NCI-H1092 (cell line): ENCODE measurements at places on chromosomes 13 and 19.

GRCh38 chr13:99614465-99614885 lies 113.2 kb downstream of the TM9SF2 start:
- DNase-seq: no peak

DNA sequence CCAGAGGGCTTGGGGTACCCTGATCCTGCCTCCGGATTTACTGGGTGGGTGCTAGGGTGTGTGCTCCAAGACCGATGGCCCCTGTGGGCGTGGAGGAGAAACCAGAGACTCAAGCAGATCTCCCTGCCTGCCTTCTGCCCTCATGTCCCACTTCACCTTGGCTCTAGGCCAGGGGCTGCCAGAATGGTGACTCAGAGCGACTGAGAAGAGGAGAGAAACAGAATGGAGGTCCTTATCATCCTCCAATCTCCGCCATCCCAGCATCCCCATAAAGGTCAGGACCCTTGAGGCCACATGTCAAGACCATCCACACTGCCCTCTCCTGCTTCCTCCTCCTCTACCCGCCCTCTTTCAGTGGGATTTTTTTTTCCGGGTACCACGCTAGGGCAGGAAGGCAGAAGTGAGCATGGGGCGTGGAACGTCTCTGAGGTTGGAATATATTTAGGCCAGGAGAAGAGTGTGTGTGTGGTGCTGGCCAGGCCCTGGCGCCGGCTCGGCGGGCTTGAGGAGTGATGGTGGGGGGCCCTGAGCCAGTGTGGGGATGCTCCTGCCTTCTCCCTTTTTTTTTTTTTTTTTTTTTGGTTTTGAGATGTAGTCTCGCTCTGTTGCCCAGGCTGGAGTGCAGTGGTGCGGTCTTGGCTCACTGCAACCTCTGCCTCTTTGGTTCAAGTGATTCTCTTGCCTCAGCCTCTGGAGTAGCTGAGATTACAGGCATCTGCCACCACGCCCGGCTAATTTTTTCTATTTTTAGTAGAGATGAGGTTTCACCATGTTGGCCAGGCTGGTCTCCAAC lies 22.3 kb downstream of the IER2 start:
- peak; percentile 11 for DNase-seq

GRCh38 chr13:45851171-45851921 lies at the start of gene SIAH3:
SIAH3 (minus strand) TSS chr13:45851753; CDS start chr13:45851629, 124 bp downstream.
- DNase-seq: peak; percentile 43

DNA sequence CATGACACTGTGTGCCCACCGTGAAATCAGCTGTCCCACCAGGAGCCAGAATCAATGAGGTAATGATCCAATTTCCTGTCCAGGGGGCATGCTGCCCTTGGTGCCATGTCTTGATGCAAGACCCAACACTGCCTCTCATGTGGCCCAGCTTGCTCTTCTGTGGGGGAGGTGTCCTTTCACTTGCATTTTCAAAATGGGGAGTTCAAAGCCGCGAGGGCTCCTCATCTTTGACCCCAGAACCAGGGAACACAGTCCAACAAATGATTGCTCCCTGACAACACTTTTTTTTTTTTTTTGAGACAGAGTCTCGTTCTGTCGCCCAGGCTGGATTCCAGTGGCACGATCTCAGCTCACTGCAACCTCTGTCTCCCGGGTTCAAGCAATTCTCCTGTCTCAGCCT lies 64.1 kb downstream of the FGF9 start:
- no peak for DNase-seq

DNA sequence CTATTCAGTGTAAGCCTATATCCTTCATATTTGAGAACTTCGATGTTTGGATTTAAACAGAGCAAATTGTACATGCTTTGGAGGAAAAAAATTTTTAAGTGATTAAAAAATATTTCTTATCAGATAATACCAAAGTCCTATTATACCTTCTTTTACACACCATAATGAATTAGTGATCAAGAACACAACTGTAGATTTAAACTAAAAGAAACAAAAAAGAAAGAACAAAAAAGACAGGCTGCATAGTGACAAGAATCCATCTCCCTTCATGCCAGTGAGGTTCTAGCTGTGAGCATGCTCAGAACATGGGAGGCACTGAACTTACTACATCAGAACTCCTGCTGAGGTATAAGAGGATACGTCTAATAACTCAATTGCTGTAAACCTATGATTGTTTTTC lies at the start of gene RXFP2:
Gene RXFP2 (plus strand): TSS at position 301 of the 400 bp plus-strand sequence. CDS start 87 bp downstream, at position 388.
- DNase-seq: no peak

GRCh38 chr13:100128373-100128772 lies 39.5 kb downstream of the PCCA start:
- DNase-seq: no peak

GRCh38 chr19:17209126-17210036 lies 5.8 kb upstream of the USE1 start:
- DNase-seq: no peak

DNA sequence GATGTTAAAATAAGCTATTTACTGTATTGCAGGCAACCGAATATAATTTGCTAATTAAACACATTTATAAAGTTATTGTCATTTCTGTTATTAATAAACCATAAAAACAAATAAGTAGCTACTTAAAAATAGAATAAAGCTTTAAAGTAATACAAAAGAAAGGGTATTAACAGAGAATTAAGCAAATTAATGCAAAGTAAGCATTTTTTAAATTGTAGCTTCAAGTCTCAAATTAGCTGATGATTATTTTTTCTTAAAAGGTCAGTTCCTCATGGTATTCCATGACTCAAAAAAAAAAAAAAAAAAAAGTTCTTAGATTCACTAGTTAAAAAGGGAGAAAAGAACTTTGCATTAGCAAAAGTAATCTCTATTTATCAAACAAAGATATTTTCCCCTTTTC lies 292.5 kb downstream of the SLITRK1 start:
- DNase-seq: no peak

- no peak for DNase-seq
Observed at GRCh38 chr13:33087091-33087490, 70.9 kb downstream of the KL start.

DNA sequence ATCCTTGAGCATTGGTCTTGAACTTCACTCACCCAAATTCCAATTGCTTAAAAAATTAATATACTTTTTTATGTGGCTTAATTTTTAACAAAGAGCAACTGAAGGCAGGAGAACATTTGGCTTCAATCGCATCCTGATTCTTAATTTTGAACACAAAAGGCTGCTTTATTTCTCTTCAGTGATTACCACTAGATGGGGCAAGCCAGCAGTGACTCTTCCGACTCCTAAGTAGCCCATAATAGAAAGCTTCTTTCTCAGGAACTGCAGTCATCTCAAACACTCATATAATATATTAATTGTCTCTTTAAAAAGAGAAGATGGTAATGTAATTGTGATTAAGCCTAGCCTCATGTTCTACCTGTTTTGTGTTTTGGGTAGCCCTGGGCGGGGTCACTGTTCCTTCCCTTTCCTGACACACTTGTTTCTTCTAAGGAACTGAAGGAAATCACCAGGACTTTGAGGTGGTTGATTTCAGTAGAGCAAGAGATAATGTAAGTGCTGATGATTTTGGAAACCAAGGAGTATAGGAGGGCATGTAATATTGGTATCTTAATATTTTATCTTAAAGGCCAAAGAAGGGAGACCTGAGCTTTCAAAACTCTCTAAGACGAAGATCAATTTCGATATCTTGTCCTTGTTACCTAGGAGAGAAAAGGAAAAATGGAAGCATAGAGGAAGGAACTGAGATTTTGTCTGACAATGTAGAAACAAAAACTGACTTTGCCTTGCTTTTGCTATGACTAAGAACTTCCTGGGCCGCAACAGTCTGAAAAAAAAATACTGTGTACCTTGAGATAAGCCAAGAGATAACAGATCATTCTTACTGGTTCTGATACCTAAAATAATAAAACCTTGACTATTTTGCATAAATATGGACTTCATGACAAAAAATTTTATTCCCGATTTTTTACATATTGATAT lies 73.1 kb downstream of the TNFSF13B start:
- DNase-seq: peak; percentile 5

GRCh38 chr13:98420554-98421175 lies 156.2 kb downstream of the STK24 start:
- no peak for DNase-seq

DNA sequence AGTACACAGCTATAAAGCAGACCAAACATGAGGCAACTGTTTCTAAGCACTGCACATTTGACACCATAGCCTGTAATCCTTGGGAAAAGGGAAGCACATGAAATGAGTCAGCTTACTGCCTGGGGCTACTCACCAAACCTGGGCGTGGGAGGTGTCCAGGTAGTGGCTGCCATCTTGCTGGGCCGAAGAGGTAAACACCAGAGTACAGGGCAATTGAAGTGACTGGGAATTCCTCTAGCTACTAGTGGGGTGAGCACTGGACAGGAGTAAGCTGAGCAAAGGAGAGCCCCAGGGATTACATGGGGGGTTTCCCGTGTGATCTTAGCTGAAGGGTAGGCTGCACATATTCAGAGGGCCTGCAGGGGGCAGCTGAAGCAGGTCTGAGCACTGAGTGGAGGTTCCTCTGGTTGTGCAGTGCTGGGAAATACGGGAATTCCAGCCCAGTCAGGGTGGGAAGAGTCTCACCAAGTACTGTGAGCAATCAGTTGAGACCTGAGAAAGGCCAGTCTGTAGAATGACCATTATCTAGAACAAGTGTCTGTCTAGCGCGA lies 140.5 kb downstream of the SLC7A1 start:
- no peak for DNase-seq

GRCh38 chr13:32902874-32903273 lies 113.3 kb upstream of the KL start:
- no peak for DNase-seq

- DNase-seq: no peak
Observed at GRCh38 chr19:51627491-51628138, 2.6 kb downstream of the SIGLEC5 start.

DNA sequence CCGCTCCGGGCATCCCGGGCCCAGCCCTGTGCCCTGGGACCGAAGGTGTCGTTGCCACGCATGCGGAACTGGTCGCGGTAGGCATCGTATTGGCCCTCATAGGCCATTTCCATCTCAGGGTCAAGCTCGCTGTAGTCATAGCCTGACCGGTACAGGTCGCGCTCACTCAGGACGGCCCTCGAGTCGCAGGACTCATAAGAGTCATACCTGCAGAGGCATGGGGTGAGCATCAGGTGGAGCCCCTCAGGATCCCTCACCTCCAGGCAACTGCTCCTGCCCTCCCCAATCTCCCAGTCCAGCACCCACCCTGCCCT lies 17.4 kb downstream of the AKAP8L start:
- no peak for DNase-seq

GRCh38 chr13:80199585-80200292 lies 141.2 kb downstream of the SPRY2 start:
- no peak for DNase-seq
